ENCODE measurements at places on chromosomes 13 and 19. TPM values are rescaled to one million over a fixed set of nuclear protein-coding genes. Genes with fewer than 3 reads are reported as not detected.

Gene PBX4
- total RNA-seq, result 44.9 TPM

Gene ZNF850
- total RNA-seq, result 6.7 TPM

Gene HIPK4
- total RNA-seq, result not detected

Gene ZNF66
- 6.0 TPM for total RNA-seq

Gene RETN
- not detected for total RNA-seq

Gene CYP4F2
- total RNA-seq, result not detected
